ENCODE measurements at places on chromosomes 13 and 19. TPM values are rescaled to one million over a fixed set of nuclear protein-coding genes. Genes with fewer than 3 reads are reported as not detected.

Gene FREM2
- 0.34 TPM for total RNA-seq

Gene RFPL4AL1
- total RNA-seq = not detected

Gene ZNF416
- 6.0 TPM for total RNA-seq

- DNase-seq = no peak
These were observed 3.3 kb downstream of the ZNF350 start for GRCh38 chr19:51983361-51983760.

DNA sequence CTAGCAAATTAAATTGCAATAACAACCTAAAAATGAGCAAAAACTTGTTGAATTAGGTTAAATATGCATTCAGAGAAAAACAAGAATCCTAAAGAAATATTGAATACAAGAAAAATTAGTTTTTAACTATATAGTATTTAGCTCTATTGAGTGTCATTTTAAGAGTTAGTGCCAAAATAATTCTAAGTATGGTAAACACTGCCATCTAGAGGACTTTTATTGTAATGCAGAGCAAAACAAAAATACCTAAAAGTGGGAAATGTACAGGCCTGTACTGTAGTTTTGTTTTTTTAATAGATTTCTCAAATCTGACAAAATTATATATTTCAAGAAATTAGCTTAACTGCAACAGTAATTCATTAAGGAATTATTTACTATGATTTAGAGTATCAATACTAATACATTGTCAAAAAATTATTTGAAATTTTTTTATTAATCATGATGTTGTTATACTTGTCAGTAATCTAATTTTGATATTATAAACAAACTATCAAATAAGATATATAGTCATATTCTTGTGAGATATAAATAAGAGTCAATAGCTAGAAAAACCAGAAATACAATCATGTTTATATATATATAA is 8.2 kb upstream of the PCDH9 start:
- DNase-seq = no peak

GRCh38 chr13:102680842-102681740 is 13.8 kb downstream of the METTL21C start:
- no peak for DNase-seq

DNA sequence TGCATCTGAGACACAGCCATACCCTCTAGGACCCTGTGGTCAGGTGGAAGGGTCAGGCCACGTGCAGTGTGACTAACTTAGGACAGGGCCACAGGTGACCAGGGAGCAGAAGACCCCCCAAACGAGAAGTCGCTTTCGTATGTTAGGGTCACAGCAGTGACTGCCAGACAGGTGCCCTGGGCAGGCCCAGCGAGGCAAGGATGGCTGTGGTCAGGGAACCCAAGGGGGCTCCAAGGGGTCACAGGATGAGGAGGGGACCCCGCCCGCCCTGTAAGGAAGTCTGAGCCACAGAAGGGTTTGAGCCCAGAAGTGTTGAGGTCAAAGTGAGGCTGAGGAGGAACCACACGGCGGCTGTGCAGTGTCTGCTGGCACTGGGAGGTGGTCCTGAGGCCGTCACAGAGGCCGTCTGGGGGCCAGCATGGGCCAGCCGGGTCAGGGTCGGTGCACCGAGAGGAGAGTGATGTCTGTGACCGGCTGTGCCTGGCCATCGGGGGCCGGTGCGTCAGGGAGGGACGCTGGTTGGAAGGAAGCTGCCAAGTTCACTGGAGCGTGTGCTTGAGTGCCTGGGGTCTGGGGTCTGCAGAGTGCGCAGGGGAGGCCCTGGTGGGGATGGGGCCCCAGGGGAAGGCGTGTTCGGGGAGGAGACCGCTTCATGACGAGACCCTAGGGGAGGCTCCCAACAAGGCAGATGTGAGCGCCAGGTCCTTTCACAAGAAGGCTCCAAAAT is 24.8 kb upstream of the TMEM255B start:
- no peak for DNase-seq

All from esophagus muscularis mucosa (tissue), 4 donors.